AG04449 (cell line): ENCODE measurements at places on chromosomes 1 and 21.

GRCh38 chr1:115544131-115544530 is 97.6 kb upstream of the VANGL1 start:
- no peak for DNase-seq

DNA sequence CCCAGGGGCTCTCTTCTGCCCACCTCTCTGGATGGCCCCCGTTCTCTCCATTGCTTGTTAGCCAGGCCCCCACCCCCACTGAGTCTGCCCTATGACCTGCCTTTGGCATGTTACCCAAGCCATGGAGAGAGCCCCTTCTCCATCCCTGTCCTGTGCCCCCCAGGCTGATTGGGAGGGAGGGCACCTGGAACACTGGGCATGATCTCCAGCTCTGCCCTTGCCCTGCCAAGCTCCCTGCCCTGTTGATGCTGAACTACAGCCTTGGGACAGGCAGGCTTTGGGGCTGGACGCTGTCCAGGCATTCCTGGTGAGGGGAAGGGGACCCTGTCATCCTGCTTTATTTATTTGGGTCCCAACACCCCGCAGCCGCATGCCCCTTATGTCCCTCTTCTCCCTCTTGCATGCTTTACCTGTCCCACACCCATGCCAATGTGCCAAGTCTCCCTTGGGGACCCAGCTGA is 10.7 kb downstream of the TRIM46 start:
- DNase-seq = no peak

- no peak for DNase-seq
Observed at GRCh38 chr1:232518349-232518748, 111.6 kb downstream of the SIPA1L2 start.

- DNase-seq = no peak
Observed at GRCh38 chr1:25428475-25429166, 2.1 kb upstream of the MACO1 start.

DNA sequence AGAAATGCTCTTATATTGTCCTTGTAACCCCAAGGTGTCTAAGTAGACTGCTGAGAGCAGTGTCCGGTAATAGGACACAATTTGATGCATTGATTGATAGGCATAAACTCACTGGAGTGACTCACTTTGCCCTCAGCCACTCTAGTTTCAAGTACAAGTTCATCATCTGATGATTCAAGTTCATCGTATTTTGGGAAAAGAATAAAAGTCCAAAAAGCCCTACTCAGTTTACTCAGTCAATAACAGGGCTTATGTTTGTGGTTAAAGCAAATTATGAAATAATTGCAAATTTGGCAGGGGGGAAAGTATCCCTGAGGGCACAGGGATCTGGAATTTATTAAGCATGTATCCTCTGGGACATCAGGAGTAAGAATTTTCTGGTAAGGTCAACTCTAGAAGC is 7.6 kb upstream of the ATF3 start:
- DNase-seq = no peak

DNA sequence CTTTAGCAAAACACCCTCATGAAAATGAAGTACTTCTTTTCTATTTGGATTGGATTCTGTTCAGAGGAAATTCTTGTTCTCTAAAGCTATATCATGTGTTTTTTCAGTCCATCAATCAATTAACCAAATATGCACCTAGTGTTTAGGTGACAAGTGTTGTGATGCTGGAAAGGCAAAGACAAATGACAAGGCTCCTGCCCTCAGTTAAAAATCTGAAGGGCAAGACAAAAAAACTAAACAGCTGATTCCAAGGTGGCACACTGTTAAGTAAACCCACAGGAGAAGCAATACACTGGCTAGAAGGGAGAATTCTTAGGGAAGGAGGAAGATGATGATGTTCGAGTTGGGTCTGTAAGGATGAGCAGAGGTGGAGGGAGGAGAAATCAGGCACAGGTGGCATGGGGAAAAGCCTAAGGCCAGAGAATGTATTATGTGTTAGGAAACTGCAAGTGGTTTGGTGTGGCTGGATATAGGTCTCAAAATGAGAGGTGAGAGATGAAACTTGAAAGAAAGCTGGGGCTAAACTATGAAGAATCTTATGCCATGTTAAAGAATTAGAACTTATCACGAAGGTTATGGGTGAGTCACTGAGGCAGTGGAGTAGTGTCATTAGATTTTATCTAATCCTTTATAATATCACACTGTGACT is 51.8 kb upstream of the GFI1 start:
- no peak for DNase-seq

DNA sequence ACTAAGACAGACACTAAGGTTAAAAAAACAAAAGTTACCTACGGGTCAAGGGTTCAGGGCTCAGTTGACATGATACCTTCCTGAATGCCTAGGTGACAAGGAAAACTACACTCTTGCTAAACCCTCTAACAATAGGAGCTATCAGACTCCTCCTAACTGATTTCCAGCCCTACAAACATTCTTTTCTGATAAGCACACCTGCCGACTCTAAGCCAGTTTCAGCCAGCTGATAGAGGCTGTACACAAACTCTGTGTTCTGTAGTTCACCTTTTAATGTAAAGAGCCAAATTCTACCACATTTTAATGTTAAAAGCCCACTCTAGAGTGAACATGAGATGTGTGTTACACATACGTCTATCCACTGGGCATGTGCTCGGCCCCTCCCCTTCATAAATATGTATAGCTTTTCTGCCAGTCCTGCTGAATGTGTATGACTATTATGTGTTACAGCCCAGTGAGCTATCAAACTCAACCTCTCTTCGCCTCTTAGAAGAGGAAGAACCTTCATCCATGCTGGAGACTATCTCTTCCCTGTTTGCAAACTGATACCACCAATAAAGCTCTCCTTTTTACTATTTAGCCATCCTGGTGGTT is 40.0 kb upstream of the FAM163A start:
- no peak for DNase-seq

DNA sequence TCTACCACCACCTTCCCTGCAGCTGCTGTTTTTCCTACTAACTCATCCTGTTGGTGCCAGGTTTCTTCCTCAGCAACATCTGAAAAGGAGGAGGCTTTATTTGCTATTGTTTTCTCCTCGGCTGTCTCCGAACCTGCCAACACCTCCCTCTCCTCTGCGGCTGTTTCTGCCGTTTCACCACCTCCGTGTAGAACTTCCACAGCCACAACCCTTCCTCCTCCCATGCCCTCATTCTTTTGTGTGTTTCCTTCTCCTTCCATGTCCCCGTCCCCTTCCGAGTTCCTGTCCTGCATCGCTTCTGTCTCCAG is 59.0 kb upstream of the LRRC53 start:
- no peak for DNase-seq

DNA sequence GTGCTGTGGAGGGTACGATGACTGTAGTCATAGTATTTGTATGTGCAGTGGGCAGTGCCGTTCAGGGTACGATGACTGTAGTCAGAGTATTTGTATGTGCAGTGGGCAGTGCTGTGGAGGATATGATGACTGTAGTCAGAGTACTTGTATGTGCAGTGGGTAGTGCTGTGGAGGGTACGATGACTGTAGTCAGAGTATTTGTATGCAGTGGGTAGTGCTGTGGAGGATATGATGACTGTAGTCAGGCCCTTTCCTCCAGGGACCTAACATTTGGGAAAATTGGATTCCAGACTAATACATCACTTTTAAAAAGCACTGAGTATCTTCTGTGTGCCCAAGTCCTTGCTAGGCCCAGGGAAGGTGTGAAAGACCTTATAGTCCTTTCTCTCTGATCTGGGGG is 2.9 kb downstream of the ZNF672 start:
- no peak for DNase-seq

DNA sequence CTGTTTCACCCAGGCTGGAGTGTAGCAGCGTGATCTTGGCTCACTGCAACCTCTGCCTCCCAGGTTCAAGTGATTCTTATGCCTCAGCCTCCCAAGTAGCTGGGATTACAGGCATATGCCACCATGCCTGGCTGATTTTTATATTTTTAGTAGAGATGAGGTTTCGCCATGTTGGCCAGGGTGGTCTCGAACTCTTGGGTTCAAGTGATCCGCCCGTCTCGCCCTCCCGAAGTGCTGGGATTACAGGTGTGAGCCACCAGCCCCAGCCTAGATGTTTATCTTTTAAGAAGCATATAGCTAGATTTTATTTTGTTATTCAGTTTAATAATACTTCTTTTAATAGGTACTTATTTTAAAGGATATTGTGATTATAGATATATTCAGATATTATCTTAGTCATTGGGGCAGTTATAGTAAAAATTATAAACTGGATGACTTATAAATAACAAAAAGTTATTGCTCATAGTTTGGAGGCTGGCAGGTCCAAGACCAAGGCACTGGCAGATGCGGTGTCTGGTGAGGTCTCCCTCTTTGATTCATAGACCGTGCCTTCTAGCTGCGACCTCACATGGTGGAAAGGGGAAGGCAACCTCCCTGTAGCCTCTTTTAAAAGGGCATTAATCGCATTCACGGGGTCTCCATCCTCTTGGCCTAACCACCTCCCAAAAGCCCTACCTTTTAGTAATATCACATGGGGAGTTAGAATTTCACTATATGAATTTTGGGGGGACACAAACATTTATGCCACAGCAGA is 3.1 kb upstream of the KCNE2 start:
- no peak for DNase-seq

GRCh38 chr1:50420689-50421365 is 2.4 kb downstream of the DMRTA2 start:
- no peak for DNase-seq

DNA sequence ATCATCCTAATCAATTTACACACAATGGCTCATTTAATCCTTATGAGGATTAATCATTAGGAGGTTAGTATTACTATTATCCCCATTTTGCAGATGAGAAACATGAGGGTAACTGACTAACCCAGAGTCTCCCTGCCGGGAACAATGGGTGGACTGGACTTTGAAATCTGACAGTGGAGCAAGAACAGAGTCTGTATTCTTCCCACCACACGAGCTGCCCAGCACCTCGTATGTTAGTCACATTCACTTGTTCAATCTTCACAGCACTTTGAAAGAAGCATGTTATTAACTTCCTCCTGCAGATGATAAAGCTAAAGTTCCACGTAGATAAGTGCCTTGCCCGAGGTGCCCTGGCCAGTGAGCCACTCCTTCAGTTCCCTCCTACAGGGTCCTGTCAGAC is 12.4 kb downstream of the C8B start:
- no peak for DNase-seq

DNA sequence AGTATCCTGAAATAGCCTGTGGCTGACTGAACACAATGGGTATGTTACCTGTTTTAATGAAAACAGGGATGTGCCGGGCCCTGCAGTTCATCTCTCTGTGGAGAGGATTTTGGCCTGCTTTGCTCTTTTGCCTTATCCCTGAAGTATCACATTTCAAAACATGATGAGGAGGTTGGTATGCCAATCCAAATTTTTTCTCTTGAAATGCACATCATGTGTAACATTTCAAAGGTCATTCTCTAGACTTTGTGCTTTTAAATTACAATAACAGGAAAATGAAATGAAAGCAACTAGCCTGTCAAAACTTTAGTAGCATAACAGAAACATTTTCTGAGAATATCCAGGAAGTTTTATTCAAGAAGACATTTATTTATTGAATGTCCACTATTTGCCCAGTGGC is 118.9 kb downstream of the SLC44A5 start:
- DNase-seq = no peak

- no peak for DNase-seq
Observed at GRCh38 chr1:243447347-243447746, 191.5 kb downstream of the SDCCAG8 start.

DNA sequence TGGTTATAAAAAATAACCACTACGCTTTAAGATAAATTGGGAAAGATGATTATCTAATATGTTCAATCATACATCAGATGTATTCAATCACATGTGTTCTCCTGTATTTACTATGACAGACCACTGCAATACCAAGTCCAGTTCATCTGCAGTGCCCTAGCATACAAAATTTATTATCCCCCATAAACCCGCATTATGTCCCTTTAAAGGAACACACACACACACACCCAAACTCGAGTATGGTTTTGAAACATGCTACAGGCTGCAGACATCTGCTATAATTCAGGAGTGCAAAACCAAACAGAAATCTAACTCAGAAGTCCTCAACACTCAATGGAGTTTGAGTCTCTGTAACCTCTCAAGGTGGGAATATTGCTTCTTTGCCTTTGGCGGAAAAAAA is 14.9 kb downstream of the ODF2L start:
- DNase-seq = no peak

DNA sequence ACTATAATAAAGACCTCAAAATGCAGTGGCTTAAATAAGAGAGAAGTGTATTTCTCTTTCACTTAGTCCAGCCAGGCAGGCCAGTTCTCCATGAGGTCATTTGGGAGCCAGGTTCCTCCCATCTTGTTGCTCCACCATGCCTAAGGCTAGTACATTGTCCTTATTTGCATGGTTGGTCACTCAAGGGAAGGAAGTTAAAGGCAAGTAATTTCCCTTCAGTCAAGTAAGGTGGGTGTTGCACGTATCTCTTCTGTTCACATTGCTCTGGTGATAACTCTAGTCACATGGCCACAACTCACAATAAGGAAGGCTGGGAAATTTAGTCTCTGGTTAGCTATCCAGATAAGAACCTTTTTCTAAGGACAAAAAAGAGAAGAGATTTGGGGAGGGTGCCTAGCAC is 27.2 kb upstream of the TADA1 start:
- no peak for DNase-seq

GRCh38 chr1:226678701-226679100 is 60.4 kb downstream of the ITPKB start:
- DNase-seq = no peak

DNA sequence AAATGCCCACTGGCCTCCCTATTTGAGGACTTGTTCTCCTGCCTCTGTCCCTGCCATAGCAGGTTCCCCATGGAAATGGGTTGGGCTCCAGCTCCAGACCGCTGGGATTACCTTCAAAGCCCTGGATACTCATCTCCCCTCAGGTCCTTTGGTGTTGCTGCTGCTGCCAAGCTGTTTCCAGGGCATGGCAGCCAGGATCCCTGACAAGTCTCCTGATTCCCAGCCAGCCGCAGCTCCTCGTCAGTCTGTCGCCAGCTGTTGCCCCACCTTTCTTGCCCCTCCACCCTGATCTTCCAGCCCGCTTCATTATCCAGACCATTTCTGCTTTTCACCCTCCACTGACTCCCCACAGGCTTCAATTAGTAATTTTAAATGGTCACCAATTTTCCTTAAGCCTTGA is 68.3 kb upstream of the KCND3 start:
- no peak for DNase-seq

DNA sequence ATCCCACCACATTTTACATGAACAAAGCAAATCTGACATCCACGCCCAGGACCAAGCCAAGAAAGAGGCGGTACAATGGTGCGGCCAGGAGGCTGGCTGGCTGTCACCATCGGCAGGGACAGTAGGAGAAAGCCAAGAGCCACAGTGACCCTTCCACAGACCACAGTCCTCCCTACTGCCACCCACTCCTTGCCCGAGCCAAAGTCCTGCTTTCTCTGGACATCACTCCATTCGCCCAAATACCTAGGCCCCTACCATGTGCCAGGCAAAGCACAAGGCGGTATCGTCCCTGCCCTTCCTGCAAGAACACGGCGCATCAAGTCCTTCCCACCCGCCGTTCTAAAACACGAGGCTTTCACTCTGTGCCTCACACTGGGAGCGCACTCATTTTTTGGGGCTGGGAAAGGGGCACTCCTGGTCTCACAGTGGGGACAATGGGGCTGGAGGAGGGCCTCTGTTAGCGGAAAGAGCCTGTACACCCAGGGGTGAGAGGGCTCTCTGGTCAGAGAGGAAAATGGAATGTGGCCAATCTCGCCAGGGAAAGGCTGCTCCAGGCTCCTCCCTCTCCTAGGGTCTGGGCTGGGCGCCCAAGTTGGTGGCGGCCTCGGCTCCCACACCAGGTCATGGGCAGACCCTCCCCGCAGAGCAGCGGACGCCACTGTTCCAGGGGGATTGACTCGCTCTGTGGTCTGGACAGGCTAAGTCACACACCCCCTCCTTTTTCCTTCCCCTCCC is 26.5 kb downstream of the SSBP3 start:
- no peak for DNase-seq
